MG63 (cell line): ENCODE measurements at places on chromosomes 12 and 14. TPM values are rescaled to one million over a fixed set of nuclear protein-coding genes. Genes with fewer than 3 reads are reported as not detected.

Gene RTL1
- not detected in 2 replicates for total RNA-seq

DNA sequence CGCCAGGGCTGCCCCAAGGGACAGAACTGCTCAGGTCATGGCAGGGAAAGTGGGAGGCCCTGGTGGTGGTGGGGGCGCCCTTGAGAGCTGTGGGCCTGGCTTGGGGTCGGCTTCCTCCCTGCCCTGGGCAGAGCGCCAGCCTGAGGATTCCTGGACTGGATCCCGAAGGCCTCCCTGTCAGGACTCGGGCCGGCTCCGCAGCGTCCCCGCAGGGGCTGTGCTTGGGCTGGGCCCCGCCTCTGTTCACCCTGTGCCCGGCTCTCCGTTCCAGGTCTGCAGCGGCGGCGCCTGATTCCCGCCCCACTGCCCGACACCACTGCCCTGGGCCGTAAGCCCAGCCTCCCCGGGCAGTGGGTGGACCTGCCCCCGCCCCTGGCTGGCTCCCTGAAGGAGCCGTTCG, 39.9 kb downstream of the KIF26A start:
- DNase-seq: no peak

Gene PIANP
- total RNA-seq: not detected in 2 replicates

Gene SRSF9
- total RNA-seq: 332 and 366 TPM in 2 replicates

DNA sequence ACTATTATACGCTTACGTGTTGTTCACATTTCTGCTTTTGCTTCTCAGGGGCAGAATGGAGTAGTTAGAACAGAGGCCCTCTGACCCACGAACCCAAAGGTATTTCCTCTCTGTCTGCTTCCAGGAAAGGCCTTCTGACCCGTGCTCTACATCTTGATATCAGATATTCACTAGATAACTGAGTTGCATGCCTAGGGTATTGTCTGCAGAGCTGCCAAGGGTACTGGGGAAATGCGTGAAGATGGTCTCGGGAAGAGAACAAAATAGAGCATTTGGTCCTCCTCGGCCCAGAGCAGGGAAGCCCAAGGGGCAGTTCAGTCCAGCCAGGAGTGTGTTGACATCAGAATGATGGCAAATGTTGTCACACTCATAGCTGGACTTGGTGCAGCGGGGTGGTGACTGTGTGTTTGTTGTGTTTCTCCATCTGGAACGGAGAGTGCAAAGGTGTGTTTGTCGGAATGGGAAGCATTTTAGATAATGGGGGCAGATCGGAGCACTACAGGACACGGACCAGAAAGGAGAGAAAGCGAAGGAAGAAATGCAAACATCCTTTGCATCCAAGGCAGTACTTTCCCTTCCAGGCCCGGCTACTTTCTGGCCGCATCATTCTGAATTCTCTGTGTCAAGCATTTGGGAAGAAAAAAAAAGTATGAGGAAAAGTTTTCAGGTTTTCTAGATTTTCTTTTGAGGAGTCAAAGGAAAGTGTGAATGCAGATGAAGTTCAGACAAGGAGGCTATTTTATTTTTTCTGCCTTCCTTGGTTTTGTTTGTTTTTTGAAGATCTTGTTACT, 8.1 kb downstream of the GLT1D1 start:
- DNase-seq: no peak

Gene GZMB
- total RNA-seq: not detected in 2 replicates

GRCh38 chr12:124299628-124300388, 4.9 kb downstream of the RFLNA start:
- no peak for DNase-seq

Gene KANSL2
- 42.8 and 56.3 TPM in 2 replicates for total RNA-seq

Gene KCNMB4
- 0.26 TPM in 1 of 2 replicates, not detected in the other for total RNA-seq

- DNase-seq: no peak
Observed at GRCh38 chr12:56449622-56449984, 377 bp upstream of the TIMELESS start.

Gene SMIM41
- total RNA-seq: not detected in 2 replicates

Gene CCDC197
- not detected in 2 replicates for total RNA-seq

GRCh38 chr12:68031881-68032739, 42.9 kb downstream of the IFNG-AS1 start:
- DNase-seq: no peak

DNA sequence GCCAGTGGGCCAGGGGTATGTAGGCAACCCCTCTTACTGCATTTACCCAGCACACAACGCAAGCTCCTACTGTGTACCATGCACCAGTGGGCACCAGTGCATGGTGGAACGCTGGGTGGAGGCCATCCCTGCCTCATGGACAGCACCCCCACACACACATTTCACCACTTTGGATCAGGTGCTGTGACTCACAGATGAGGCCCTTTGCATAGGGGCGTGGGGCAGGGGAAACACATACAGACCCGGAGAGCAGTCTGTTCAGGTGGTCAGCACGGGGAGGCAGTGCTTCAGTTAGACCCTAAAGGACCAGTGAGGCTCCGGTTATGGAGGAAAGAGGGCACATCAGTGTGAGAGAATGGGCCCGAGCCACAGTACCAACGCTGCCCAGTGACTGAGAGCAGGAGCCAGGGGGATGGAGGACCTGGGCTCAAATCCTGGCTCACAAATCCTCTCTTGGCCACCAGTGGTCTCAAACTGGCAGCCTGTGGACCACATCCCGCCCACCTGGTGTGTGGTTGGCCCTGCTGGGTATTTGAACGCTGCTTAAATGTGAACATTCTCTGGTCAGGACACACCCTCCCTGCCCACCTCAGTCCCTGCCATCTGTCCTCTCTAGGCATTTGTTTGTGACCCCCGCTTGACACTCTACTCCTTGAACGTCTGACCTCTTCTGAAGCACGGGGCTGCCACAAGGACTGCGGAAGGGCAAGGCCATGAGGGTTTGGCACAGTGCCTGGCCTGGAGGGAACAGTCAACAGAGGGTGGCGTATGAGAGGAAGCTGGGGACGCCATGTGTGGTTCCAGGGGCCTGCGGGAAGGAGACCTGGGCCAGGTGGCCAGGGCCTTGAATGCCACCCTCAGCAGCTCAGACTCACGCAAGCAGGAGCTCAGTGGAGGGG, 46.7 kb downstream of the FAM222A start:
- no peak for DNase-seq

Gene PRH2
- total RNA-seq: not detected in 2 replicates

DNA sequence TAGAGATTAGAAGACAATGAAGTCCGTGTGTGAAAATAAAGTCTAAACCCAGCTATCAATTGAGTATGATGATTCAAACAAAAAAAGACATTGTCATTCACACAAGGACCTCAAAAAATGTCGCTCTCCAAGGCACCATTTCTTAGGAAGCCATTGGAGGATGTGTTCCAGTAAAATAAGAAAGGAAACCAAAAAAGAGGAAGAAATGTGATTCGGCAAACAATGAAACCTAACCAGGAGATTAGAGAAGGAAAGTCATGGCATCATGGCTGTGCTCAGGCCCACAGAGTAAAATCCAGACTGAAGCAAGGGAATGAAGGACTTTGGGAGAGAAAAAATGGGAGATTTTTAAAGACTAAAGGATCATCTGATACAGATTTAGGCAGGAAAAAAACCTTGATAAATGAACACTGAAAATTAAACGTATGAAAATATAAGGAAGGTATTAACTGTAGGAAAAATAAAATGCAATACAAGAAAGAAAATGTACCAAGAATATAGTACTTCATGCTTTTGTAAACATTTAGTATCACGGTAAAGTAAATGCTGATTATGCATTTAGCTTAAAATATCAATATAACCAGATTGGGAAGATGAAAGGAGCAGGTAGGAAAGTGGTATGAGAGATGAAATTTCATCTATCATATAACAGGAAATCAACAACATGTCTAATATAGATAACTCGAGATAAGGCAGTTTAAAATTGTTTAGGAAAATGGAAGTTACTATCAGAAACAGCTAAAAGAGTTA, 38.2 kb upstream of the MTHFD1 start:
- DNase-seq: no peak

Gene IAPP
- not detected in 2 replicates for total RNA-seq

Gene OTUB2
- 0.63 and 1.2 TPM in 2 replicates for total RNA-seq

DNA sequence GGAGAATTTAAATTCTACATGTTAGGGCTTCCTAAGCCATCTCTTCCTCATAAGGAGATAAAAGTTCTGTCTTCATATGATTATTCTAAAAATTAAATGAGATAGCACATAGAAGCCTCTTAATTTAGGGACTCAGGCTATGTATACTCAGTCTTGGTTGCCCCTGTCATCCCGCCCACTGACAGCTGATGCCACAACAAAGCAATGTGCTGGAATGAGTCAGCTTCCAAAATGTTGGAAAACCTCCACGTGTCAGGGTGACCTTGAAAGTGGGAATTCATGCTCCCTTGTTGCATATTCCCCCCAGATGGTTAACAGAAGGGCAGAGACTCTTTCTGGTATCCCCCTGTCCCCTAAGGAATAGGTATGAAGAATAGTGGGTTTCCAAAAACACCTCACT, 238.0 kb upstream of the DDHD1 start:
- DNase-seq: peak; percentile 67

Gene B3GNT4
- not detected in 2 replicates for total RNA-seq

Gene RIN3
- total RNA-seq: 1.4 and 2.2 TPM in 2 replicates

DNA sequence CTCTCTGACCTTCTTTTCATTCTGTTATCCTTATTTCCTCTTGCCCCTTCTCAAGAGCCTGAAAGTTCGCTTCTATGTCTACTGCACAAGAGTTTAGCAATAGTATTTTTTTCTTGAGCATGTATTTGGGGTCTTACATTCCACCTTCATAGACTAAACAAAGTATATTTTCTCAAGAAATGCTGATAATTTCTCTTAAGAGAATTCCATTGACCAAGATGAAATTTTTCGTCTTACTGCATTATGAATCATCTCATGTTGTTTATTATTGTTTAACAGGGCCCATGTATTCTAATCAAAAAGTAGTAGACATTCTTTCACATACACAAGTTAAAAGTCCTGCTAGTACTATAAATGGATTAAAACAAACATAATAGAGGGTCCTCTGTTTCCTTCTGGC, 219.3 kb downstream of the C12orf50 start:
- no peak for DNase-seq

- DNase-seq: no peak
Observed at GRCh38 chr12:120928864-120929652, 24.9 kb upstream of the SPPL3 start.

- no peak for DNase-seq
Observed at GRCh38 chr14:92099802-92100201, 6.6 kb downstream of the ATXN3 start.

DNA sequence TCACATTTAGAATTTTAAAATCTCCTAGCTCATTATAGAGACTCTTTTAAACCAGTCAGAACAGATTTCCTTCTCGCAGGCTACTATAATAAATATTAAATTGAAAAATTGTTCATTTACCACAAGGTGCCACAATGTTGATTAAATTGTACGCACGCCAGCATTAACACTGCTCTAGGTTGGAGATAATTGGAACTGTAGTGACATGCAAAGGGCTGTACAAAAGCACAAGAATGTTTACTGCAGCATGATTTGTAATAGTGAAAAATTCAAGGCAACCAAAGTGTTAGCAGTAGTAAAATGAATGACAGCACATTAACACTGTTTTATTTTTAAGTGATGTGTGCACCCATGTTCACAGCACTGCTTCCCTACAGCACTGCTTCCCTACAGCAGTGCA, 52.5 kb downstream of the TMEM132D start:
- no peak for DNase-seq

Gene PAH
- total RNA-seq: 0.36 TPM in 1 of 2 replicates, not detected in the other

GRCh38 chr14:65106736-65107135, 4.4 kb upstream of the MAX start:
- DNase-seq: no peak

GRCh38 chr12:42396473-42397259, 70.7 kb downstream of the PPHLN1 start:
- DNase-seq: no peak

- no peak for DNase-seq
Observed at GRCh38 chr12:54940727-54941315, 43.7 kb downstream of the TESPA1 start.

DNA sequence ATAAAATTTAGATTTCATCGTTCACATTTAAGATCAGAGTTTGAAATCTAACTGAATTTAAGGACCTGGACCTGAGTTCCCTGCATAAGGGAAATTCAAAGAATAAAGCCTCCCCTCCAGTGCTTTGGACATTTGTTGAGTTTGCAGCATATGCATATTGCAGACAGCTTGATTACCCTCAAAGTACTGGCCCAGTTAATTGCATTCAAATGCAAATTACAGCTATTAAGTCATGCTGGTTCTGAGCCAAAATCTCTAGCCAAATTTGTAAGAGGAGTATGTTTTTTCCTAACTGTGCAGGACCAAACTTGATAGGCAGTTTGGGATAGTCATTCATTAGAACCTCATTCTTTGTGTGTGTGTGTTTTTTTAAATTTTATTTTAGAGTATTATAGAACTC, 9.1 kb upstream of the KIF21A start:
- no peak for DNase-seq

DNA sequence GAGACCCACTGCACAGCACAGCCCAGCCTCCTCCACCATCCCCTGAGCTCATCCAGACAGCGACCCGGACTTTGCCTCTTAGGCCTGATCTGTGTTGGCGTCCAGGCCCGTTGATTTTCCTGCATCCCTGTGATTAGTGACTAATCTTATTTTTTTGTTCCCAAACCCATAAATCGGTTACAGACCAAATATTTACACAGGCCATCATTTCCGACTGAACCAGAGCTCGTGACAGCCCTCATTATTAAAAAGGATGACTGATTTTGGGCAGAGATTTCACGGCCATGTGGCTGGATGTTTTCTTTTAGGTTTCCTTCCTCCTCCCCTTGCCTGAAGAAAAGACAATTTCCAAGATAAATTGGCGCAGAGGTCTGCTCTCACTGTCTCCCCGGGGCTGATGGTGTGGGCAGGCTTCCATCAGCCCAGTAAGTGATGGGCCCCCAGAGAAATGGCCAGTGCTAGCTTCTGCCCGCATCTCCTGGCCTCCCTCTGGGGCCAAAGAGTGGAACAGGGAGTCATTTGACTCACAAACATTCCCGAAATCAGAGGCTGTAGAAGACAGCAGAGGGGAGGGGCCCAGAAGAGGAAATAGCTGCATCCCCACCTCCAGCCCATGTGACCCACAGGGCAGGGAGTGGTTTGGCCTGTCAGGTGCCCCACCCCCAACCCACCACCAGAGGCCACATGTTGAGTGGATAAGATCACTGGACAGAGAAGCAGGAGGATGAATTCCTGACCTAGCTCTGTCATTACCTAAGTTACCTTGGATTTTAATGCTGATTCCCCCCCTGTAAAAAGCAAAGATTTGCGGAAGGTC, 283.5 kb downstream of the KSR2 start:
- peak; percentile 85 for DNase-seq
